ENCODE measurements at places on chromosomes 11 and 22. TPM values are rescaled to one million over a fixed set of nuclear protein-coding genes. Genes with fewer than 3 reads are reported as not detected.

DNA sequence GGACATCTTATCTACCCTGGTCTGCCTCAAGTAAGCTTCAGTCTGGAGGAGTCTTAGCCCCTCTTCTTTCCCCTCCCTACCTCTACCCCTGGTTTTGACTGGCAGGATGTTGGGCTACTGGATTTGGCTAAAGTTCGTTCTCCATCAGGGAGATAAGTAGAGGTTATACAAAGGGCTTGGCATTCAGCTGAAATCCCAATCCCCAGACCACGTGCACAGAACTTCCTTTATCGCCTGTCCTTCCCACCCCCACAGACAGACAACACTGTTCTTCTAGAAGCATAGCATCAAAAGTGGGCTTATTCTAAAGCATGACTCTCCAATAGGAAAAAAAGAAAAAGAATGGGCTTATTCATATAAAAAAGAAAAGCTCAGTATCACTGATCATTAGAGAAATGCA, 7.8 kb downstream of the PRG3 start:
- no peak for DNase-seq

GRCh38 chr11:108624196-108624925, 30.8 kb upstream of the EXPH5 start:
- DNase-seq, result no peak

CRYBB3 gene
- 0.58 TPM for total RNA-seq

- DNase-seq, result no peak
These were observed at the start of gene KRTAP5-6 for GRCh38 chr11:1696608-1697570. TSS of gene KRTAP5-6 (plus strand) at chr11:1697195. CDS start at chr11:1697246, 51 bp downstream.

DNA sequence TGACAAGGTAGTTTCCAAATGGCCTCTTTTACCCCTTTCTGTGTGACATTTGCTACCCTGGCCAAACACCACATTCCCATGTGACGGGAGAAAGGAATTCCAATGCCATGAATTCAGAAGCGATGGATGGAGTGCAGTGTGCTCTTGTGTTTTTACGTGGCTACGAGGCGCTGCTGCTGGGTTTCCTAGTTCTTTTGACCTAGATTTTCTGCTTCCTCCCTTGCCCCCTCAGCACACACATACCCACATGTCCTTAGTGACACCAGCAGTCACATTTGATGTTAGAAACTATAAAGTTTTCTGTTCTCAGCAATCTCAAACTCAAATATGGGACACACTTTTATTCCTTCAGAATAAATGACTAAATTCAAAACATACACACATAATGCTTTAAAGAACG, 7.8 kb upstream of the TMA7B start:
- no peak for DNase-seq

RIMBP3B gene
- 0.06 TPM for total RNA-seq

ADM2 gene
- 5.4 TPM for total RNA-seq

DNA sequence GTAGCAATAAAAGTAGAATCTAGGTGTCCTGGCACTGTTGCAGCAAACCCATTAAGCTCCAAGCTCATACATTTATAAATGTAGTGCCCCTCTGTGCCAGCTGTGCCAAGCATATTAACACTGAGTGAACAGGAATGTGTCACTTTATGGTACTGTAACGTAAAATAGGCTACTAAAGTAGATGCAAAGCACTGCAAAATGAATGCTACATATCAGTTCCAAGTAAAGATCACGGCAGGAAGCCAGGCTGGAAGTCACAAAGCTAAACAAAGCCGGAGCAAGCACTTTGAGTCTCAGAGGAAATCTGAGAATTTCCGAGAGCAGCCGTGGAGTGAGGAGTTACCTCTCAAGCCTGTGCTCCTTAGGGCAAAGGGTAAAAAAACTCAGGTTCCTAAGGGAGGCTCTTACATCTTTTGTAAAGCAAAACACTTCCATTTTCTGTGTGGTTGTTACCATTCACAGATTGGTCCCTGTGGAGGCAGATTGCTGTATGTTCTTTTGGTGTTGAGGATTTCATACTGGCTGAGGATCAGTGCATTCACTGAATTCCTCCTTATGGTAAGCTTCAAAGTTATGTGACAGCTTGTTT, 85.7 kb downstream of the WNT11 start:
- DNase-seq, result no peak

DNA sequence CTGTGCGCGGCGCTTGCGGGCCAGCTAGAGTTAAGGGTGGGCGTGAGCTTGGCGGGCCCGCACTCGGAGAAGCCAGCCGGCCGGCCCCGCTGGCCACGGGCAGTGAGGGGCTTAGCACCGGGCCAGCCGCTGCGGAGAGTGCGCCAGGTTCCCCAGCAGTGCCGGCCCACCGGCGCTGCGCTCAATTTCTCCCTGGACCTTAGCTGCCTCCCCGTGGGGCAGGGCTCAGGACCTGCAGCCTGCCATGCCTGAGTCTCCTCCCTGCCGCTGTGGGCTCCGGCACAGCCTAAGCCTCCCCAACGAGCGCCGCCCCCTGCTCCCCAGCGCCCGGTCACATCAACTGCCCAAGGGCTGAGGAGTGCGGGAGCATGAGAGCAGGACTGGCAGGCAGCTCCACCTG, 5.2 kb upstream of the PES1 start:
- DNase-seq, result no peak

GRCh38 chr11:114065094-114065493, 5.6 kb downstream of the ZBTB16 start:
- DNase-seq, result no peak

- DNase-seq, result no peak
These were observed 216.4 kb downstream of the MN1 start for GRCh38 chr22:27585141-27585540.

APOL6 gene
- total RNA-seq, result 10.7 TPM

GRCh38 chr11:106281455-106282173, 204.2 kb downstream of the AASDHPPT start:
- peak; percentile 16 for DNase-seq

DNA sequence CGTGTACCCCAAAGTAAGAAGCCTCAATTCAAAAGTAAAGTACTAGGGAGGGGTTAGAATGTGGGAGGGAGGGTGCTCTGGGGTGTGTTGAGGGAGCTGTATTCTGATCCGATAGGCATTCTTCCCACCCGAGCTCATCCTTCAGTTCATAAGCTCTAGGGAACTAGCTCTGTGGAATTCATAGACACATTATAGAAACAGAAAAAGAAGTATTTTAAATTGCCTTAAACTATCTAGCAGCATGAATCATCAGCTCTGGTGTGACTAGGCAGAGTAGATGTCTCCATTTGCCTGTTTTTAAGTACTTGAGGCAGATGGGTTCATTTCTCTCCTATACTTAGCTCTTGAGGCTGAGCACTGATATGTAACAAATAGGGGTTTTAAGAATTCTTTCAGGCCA, 7.3 kb upstream of the SGSM3 start:
- no peak for DNase-seq

GTSE1 gene
- total RNA-seq, result 7.5 TPM
